ENCODE measurements at places on chromosomes 16 and 17.

GRCh38 chr16:3131755-3132377 lies 3.0 kb upstream of the ZNF213 start:
- peak; percentile 67 for DNase-seq

DNA sequence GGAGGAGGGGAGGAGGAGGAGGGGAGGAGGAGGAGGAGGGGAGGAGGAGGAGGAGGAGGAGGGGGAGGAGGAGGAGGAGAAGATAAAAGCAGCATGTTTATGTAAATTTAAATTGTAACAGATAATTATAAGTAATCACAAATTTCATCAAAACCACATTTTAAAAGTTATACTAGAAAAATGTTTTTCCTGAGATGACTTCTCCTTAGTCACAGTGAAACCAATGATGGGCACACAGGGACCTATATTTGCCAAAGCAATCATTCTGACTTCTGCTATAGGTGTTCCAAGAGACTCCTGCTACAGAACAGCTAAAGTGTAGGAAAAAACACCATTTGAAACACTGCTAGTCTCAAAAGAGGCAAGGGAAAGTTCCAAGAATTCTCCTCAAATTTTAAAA lies 66.4 kb downstream of the CEP95 start:
- no peak for DNase-seq

DNA sequence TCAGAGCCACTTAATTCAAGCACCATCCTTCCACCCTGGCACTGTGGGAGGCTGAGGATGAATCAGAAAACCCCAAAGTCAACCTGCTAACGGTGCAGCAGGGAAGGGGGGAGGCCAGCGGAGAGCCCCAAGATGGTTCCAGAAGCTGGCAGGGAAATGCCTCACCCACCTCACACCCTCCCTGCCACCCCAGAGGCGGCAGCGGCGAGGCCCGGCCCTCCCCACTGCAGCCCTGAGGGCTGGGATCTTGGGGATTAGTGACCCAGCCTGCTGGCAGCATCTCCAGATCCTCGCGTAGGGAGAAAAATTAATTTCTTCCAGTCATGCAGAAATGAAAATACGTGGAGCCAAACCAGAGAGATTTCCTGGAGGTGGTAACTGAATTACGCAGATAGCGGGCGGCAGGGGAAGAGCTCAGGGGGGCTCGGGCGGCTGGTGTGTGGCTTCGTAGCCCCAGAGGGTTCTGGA lies 38.2 kb downstream of the CBFA2T3 start:
- no peak for DNase-seq

GRCh38 chr16:1182950-1183907 lies 30.3 kb downstream of the CACNA1H start:
- peak; percentile 90 for DNase-seq

- DNase-seq, result no peak
These were observed 139.0 kb upstream of the TNRC6C start for GRCh38 chr17:77819497-77819896.

DNA sequence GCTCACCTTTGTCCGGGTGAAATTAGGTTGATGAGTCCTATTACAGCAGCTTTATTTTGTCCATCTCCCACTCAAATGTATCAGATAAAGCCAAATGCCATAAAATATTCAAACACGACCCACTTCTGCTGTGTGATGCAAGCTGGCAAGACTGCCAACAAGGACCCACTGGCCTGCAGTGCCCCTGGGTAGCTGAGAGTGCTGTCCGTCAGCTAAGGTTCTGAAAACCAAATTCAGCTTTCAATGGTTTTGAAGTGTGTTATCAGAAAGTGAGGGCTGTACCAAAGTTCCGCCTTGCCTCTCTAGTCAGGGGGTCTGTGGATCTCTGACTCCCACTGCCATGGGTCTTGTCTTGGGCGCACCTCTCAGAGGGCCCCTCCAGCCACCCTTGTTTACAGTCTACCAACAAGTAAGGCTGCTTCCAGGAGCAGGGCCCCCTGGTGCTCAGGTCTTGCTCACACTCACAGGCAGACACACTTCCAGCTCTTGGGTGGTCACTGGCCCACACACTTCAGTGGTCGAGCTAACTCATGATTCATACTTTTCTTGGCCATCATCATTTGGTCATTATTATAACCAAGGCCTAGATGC lies 10.5 kb upstream of the CCDC182 start:
- no peak for DNase-seq

DNA sequence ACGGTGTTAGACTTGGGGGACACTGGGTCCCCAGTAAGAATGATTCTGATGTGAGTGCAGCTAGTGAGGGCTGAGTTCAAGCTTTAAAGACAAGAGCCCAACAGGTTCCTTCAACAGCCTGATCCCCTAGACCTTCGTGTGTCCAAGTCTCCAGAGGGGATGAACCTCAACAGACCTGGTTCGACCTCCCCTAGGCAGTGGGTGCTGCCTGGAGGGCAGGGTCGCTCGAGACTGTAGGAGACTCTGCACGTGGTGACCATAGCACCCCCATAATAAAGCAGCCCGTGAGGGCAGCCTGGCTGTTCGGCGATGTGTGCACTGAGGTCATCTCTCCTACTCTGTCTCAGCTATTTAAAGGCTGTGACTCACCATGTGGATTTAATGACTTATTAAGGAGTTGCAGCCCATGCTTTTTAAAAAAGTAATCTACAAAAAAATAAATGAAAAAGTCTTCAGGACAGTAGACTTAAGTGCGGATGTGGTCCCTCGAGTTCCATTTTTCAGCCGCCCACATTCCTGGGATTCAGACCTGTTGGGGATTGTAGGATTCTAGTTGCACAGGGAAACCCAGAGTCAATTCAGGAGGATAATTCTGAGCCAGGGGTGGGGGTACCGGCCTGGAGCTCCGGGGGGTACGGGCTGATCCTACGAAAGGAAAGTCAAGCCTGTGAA lies 23.4 kb upstream of the METRNL start:
- peak; percentile 67 for DNase-seq

- no peak for DNase-seq
These were observed 72.0 kb downstream of the CREBBP start for GRCh38 chr16:3808308-3809063.

GRCh38 chr17:50966163-50966666 lies 100.1 kb upstream of the TOB1 start:
- no peak for DNase-seq

GRCh38 chr17:16313139-16314090 lies 39.9 kb downstream of the CENPV start:
- peak; percentile 74 for DNase-seq
